ENCODE measurements at places on chromosomes 11 and 22.

DNA sequence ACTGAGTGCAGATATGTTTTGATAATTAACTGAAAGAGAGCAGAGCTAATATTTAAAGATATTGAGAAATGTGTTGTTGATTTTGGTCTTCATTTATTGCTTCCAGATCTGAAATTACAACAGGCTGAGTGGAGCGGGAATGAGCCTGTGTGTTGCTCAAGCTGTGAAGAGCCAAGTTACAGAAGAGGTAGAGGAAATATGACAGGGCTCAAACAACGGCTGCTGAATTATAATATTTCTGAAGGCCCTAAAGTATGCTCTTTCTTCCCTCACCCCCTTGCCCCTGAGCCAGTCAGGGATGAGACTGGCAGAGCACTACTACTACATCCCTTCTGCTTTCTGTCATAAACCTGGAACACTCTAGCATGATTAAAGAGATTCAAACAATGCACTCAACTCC lies 115.6 kb downstream of the FANCF start:
- DNase-seq, result no peak

DNA sequence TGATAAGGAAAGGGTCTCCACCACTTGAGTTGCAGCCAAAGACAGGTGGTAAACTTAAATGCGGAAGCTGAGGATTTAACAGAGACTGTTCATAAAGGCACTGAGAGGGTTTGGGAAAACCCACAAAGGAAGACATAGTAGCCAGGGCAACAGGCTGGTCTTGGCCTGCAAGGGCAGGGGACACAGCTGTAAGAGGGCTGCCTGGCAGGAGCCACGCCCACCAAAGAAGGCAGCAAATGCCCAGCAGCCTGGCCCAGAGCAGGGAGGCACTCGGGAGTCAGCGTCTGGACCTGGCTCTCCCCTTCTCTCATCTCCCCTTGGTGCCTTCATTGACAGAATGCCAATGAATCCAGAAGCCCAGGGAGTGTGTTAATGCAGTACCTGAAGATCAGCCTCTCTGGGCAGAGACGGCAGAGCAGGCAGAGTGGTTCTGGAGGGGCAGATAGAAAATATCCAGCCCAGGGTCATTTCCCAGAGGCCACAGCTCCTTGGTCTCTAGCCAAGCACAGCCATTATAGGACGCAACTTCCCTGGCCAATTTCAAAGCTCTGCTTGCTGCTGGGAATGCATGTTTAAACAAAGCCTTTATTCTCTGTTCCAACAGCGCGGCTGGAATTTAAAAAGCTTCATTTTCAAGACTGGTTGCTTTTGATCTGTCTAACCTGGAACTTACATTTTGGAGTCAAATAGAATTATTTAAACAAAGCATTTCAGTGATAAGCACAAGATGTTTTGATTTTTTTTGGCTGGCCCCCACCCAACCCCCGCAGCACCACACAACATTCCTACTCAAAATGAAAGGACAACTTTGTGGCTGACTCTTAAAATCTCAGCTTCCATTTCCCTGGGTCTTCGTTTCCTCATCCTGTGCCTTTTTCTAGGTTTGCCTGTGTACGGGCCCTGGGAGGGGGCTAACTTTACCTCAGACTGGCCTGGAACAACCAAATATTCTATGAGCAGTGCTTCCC lies 125.6 kb upstream of the LMO1 start:
- DNase-seq, result no peak

- DNase-seq, result no peak
These were observed 49.3 kb upstream of the IGLL5 start for GRCh38 chr22:22838148-22838786.

- no peak for DNase-seq
These were observed 12.3 kb upstream of the WNT11 start for GRCh38 chr11:76218449-76219178.

- no peak for DNase-seq
These were observed 25.0 kb downstream of the IGLL1 start for GRCh38 chr22:23555118-23555517.

DNA sequence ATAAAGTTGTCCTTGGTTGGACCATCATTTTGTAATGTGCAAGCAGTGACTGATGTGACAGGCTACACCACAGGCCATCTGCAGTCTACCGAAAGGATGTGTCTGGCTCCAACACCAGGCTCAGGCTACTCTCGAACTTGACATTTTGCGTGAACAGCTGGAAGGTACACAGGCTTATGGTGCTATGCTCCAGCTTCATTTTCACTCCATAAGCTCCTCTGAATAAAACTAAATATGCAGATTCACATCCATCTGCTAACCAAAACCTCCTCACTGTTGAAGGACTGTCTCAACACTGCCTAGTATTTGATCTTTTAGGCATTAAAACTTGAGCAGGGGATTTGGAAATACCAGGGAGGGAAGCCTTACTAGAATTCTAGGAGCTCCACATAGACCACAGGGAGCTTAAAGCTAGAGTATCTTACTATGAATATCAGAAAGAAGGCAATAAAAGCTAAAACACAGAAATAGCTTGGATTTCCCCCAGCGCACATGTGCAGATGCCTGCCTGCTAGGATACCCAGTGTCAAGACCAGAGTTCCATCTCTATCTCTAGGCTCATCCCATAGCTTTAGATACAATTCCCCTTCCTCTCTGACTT lies 383.9 kb upstream of the FAT3 start:
- no peak for DNase-seq

GRCh38 chr11:119205080-119205479 lies 1.1 kb upstream of the CBL start:
- DNase-seq, result no peak

DNA sequence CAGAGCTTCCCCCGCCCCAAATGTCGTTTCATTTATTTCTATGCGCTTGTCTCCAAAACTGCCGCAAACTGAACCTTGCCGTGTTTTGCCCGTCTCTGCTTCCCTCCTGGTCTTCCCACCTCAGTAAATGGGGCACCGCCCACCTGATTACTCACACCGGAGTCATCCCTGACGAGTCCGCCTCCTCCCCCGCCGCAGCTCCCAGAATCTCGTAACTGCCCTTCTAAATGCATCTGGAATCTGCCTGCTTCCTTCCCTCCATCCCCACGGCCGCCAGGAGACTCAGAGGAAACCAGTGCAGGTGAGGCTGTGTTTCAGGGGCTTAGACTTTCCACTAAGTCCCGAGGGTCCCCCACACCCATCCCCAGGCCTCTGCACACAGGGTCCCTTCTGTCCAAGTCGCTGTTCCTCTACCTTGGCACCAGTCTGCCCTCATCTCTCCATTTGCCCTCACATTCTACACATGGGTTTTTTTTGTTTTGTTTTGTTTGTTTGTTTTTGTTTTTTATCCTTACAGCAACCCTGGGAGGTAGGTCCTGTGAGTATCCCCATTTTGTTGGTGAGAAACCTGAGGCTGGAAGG lies 62.6 kb upstream of the PHF21B start:
- DNase-seq, result no peak

- DNase-seq, result no peak
These were observed 17.3 kb upstream of the LMO2 start for GRCh38 chr11:33909150-33909549.

- no peak for DNase-seq
These were observed 49.0 kb upstream of the CYP2D6 start for GRCh38 chr22:42179616-42180015.

GRCh38 chr22:33057363-33057995 lies 702 bp downstream of the SYN3 start:
- no peak for DNase-seq

GRCh38 chr11:110071197-110071596 lies 22.0 kb upstream of the ZC3H12C start:
- DNase-seq, result no peak

- no peak for DNase-seq
These were observed 1082.5 kb downstream of the BRD1 start for GRCh38 chr22:48744967-48745841.

GRCh38 chr11:115493905-115494304 lies 10.3 kb downstream of the CADM1 start:
- no peak for DNase-seq

GRCh38 chr11:86067009-86067850 lies 1.7 kb downstream of the PICALM start:
- DNase-seq, result no peak

- DNase-seq, result no peak
These were observed 30.3 kb downstream of the PDGFB start for GRCh38 chr22:39214383-39215069.

- DNase-seq, result no peak
These were observed 14.4 kb downstream of the SNAP29 start for GRCh38 chr22:20873214-20873613.

DNA sequence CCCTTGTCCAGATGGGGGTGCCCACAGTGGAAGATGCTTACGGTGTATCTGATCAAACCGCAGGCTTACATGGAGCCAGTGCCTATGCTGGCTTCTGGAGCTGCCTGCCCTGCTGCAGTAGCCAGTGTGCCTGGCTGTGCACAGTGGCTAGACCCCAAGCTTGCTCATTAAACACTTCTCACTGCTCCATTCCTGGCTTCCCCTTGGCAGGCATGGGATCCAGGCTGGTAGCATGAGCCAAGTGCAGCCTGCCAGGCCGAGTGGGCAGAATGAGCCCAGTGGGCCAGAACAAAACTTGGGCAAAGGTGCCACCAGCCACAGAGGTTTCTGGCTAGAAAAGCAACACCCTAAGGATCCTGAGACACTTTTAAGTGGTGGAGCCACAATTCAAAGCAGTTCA lies 55.4 kb upstream of the B3GNT6 start:
- DNase-seq, result no peak

DNA sequence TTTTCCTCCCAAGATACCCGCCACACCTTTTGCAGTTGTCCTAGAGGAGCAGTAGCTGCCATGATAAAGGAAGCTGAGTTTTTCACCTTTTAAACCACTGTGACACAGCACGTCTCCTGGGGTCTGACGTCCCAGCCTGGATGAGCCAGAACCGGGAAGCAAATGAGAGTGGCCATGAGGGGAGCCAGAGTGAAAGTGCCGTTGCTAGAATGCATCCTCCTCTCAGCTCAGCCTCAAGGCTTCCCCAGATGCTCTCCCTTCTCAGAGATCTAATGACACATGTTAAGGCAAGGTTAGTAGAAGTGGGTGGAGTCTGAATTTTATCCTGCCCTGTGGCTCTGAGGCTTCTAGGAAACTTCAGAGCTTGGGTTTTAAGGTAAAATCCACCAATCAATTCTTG lies 23.4 kb upstream of the HTR3A start:
- DNase-seq, result no peak

GRCh38 chr22:44878483-44879300 lies 126.3 kb downstream of the ARHGAP8 start:
- no peak for DNase-seq

- no peak for DNase-seq
These were observed 13.2 kb upstream of the SSTR3 start for GRCh38 chr22:37225481-37225880.

- no peak for DNase-seq
These were observed 5.1 kb upstream of the SEPTIN5 start for GRCh38 chr22:19709063-19709769.

GRCh38 chr22:29949872-29950271 lies 66.9 kb downstream of the MTMR3 start:
- DNase-seq, result no peak

- DNase-seq, result no peak
These were observed 18.3 kb upstream of the ACCSL start for GRCh38 chr11:44029507-44029845.

DNA sequence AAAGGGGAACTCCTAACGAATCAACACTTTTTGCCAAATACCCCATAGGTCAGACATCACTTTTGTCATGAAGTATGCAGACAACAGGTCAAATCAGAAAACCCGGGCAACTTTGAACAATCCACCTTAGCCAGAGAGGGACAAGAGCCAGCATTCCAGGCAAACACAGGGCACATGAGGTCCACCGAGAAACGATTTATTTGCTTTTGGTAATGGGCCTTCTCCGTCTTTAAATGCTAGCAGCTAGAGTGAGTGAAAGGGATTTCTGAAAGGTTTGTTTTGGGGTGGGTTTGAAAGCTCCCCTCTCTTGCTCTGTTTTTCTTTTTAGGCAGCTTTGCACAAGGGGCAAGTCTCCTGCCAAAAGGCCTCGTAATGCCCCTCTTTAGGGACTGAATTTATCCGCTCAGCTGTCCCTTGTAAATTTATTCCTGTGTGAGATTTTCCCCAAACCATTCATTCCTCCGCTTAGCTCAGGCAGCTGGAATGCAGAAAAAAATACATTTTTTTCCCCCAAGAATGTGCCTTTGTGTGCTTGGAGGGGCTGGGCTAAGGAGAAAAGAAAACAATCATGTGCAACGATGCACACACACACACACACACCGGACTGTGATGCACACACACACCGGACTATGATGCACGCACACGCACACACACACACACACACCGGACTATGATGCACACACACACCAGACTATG lies 196.9 kb downstream of the SNX19 start:
- no peak for DNase-seq

GRCh38 chr11:65403607-65404121 lies 17.2 kb downstream of the FRMD8 start:
- peak; percentile 46 for DNase-seq

DNA sequence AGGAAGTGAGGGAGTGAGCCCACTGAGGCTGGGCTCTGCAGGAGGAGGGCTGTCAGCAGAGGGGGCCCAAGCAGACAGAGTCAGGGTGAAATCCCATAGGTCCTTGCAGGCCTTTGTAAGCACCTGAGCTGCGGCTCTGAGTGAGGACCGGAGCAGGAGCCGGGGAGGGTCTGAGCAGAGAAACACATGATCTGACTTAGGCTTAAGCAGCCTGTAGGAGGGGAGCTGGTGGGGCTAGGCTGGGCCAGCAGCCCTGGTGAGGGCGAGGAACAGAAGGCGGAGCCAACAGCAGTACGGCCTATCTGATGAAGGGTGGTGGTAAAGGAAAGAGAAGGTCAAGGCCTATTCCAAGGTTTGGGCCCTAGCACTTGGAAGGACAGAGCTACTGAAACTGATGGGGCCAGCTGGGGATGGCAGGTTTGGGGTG lies 26.9 kb upstream of the CBX7 start:
- no peak for DNase-seq

DNA sequence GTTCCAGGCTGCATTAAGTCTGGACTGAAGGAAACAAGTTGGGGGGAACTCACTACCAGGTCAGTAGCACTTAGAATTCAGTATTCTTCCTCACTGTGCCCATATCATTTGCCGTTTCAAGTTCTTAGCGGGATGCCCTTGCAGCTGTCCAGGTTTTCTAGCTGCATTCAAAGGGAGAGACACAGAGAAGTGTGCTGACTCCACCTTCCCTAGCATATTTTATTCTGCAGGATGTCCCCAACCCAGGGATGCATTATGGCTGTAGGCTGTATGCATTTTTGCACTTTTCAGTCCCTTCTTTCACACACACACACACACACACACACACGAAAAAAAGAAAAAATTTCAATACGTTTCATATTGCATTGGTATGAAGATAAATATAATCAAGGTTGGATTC lies 35.8 kb upstream of the MAPK1 start:
- no peak for DNase-seq

DNA sequence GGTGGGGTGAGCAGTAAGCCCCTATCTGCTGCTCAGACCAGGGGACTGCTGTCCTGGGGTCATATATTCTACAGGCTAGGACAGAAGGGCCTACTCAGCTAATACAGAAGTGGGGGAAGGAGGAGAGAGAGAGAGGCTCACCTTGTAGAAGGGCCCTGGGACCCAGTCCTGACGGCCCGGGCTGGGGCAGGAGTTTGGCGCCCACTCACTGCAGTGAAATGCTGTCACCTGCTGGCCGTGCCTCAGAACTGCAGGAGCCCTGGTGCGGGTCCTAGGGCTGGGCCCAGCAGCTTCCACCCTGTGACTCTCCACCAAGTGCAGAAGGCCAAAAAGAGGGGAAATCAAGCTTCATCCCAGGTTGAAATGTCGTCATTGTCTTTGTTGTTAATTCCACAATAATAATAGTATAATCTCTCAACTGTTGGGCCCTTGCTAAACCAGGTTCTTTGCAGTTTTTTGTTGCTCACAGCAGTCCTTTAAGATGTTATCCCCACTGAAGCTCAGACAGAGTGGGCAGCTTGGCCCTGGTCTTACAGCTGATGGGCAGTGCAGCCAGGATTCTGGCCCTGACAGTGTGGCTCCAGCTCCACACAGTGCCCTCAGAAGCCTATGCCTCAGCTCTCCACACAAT lies 29.6 kb downstream of the TRIM29 start:
- peak; percentile 59 for DNase-seq
